Astrocyte (in vitro differentiated cells and primary cell): ENCODE measurements at places on chromosomes 11 and 22.

- DNase-seq: peak; percentile 9
These were observed 849 bp downstream of the TCF20 start for GRCh38 chr22:42269432-42270175.

GRCh38 chr22:33720166-33720878, 200.0 kb downstream of the LARGE1 start:
- no peak for DNase-seq

DNA sequence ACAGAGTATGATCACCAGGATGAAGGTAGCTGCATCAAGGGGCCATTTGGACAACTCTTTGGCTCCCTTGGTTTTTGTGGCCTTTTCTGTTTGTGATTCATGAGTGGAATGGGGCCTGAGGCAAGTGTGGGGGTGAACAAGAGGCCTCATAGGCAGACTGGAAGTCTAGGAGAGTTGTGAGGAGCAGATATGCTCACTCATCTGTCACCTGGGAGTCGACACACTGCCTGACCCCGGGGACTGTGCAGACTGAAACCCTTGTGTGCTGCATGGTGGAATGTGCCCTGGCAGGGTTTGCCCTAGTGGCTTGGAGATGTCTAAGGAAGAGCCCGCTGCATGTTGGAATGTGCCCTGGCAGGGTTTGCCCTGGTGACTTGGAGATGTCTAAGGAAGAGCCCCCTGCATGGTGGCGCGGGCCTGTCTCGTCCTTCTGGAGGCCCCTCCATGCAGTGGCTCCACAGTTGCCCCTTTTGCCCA, 60.0 kb downstream of the MED15 start:
- peak; percentile 69 for DNase-seq

GRCh38 chr11:118295199-118295598, 9.3 kb upstream of the CD3E start:
- DNase-seq: no peak

DNA sequence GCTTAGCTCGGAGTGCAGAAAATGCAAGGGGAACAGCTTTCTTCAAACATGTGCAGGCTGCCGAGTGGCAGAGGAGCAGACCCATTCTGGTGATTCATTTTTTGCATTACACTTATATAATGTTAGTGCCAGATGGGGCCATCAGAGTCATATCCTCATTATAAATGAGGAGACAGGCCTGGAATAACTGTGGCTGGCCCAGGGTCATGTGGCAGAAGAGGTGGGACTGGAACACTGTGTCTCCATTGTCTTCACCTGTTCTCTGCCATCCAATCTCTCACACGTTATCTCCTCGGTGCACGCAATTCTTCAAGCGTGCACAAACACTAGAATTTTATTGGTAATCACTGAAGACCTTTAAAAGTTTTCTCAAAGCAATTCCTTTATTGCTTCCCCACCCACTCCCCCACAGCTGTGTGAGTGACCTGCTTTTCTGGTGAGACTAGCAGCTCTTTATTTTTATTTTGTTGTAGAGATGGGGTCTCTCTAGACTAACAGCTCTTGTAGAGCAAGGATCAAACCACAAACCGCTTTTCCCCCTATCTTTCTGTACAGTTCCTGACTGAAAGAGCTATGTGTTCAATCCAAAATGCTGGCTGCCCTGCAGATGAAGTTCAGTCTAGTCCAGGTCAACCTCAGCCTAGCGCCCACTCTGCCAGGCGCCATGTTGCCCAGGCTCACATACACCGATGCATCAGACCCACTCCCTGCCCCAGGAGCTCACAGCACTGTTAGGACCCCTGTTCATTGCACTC, 75.3 kb downstream of the ST3GAL4 start:
- no peak for DNase-seq

DNA sequence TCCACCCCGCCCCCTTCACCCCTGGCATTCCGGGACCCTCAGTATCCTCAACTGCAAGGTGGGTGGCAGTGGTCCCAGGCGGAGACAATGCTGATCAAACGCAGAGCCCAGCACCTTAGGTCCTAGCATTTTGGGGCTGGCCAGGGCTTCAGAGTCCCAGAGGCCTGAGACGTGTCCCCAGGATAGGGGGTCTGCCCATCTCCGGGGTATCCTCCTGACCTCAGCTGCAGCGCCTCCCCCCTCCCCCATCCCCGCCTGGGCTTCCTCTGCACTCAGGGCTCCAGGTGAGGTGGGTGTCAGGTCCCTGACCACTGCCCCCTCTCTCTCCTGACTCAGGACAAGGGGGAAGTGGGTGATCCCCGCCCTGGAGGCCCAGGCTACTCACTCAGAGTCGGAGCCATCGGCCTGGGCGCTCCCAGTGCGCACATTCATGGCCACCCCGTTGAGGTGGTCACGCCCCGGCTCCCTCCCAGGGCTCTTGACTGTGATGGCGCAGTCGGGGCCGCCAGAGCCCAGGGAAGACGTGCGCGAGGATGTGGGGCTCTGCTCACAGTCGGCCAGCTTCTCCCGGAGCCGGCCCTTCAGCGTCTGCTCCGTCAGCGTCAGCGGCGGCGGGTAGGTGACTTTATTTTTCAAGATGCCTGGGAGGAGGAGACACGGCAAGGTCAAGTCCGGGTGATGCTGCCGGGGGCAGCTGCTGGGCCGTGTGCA, 28.3 kb downstream of the TRMU start:
- DNase-seq: no peak

DNA sequence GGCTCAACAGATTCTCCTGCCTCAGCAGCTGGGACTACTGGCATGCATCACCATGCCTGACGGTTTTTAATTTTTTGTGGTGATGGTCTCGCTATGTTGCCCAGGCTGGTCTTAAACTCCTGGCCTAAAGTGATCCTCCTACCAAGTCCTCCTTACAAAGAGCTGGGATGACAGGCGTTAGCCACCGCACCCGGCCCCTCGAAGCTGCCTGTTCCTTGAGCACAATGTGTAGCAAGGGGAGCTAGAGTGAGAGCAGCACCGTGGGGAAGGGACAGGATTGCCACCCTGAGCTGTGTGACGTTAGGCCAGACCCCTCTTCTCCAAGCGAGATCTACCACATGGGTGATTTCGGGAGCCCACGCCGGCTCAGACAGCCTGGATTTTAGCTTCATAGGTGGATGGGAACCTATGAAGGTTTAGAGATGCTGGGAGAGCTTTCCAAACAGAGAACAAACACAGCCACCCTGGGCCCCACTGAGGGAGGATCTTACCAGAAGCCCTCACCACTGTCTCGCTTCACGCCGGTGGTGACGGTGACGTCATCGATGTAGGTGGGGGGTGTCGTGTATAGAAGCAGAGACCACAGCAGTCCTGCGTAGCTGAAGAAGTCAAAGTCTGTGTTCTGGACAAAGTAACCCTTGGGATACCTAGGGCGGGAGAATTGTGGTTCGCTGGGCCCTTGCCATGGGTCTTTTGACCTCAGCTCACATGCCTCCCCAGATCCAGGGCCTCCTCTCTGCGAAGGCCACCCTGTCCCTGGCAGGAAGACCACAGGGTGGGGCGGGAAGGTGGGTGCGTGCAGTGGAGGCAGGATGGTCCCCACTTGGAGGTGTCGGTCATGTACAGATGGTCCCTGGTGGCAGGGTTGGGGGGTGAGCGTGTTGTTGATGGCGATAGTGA, 23.1 kb downstream of the RGL4 start:
- no peak for DNase-seq

GRCh38 chr11:21687643-21688042, 505.2 kb upstream of the ANO5 start:
- DNase-seq: no peak

GRCh38 chr22:48188231-48188721, 1425.8 kb downstream of the TBC1D22A start:
- DNase-seq: no peak

DNA sequence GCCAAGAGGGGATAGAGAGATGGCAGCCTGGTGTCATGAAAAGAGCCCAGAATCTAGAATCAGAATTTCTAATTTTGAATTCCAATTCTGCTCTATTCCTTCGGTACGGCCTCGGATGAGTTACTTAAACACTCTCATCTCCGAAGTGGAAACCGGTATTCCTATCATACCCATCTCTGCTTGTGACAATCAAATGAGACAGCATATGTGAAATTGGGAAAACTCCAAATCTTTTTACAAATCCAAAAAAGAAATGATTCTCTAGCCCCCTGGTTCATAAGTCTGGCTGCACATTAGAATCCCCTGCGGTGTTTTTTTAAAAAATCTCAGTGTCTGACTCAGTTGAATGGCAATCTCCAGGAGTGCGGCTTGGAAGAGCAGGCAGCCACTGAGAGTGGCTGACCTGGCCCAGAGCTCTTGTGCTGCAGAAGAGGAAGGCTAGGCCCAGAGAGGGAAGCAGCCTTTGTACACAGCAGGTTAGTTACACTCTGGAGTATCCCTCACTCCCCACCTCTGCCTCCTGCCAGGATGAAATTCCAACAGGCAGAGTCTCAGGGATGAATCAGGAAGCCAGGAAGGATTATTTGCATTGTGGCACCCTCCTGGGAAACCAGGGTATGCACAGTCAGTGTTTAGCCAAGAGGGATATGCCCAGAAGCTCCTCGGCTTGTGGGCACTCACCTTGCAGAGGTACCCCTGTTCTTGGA, 93.6 kb upstream of the ISX start:
- no peak for DNase-seq

DNA sequence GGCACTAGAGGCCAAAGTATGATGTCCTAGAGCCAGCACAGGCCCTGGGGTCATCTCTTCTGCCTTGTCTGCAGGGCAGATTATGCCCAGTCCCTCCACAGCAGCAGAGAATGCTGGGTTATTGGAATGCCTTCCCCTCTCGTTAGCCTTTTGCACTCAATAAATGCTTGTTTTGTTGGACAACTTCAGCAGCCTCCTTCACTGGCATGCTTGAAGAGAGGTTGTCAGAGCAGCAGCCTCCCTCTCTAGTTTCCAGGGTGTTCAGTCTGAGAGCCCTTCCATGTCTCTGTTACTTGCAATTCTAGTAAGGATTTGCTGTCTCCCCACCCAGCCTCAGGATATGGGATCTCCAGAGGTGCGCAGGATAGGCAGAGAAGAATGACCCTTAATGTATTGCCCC, 82.9 kb downstream of the PKNOX2 start:
- no peak for DNase-seq

- no peak for DNase-seq
These were observed 11.2 kb downstream of the MAP4K2 start for GRCh38 chr11:64791781-64792291.

DNA sequence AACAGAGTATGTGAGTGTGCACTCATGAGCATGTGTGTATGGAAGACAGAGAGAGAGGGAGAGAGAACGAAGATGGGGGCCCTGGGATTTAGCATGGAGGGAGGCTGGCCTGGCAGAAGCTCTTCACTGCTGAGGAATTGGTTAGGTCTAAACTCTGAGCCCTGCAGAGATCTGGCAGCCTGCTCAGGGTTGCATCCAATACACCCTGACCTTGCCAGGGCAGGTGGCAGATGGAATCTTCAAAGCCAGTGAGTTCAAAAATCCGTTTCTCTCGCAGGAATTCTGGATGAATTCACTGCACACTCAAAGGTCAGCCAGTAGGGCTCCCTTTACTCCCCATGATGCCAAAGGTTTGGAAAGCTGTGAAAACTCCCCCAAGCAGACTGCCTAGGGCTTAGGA, 61.4 kb upstream of the OLFML1 start:
- no peak for DNase-seq

- peak; percentile 43 for DNase-seq
These were observed at the start of gene SCARF2 for GRCh38 chr22:20437613-20438426. SCARF2 (minus strand) TSS chr22:20437825; CDS start chr22:20437754, 71 bp downstream.

DNA sequence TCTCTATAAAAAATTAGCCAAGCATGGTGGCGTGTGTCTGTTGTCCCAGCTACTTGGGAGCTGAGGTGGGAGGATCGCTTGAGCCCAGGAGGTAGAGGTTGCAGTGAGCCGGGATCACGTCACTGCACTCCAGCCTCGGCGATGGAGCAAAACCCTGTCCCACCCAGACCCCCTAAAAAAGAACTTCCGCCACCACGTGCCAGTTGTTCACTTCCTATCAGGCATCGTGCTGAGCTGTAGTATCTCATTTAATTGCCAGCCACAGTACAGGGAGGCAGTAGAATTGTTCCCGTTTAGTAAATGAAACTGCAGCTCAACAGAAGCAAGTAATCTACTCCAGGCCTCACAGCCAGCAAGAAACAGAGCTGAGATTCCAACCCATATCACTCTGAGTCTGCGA, 3.0 kb upstream of the TMEM132A start:
- DNase-seq: no peak
